Stimulated activated CD8-positive, alpha-beta memory T cell treated with anti-CD3 and anti-CD28 coated beads, Interleukin-7, amount 100 ng/mL, for 1 hour (primary cell): ENCODE measurements at places on chromosomes 1 and 21.

GRCh38 chr1:175810305-175810704, 66.9 kb upstream of the TNR start:
- DNase-seq = no peak

- DNase-seq = no peak
Observed at GRCh38 chr1:112508278-112509004, at the start of gene WNT2B. WNT2B (plus strand) TSS chr1:112508965; CDS start chr1:112509263, 298 bp downstream.

DNA sequence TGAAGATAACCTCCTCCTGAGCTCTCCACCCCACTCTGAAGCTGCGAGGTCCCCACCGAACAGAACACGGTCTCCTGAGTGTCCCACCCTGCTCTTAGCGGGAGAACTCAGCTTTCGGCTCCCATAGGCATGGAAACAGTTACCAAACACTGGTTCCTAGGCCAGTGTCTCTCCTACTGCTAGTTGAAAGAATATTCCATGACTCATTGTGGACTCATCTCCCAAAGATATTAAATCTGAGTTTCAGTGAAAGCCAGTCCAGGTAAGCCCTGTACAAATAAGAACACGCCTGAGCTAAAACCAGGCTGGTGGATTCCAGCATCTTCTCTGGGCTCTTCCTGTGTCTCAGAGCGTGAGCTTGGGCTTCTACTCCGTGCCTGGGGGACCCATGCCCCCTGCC, 107.5 kb upstream of the CLDN14 start:
- no peak for DNase-seq

GRCh38 chr1:246724731-246725095, 504 bp downstream of the SCCPDH start:
- DNase-seq = no peak

DNA sequence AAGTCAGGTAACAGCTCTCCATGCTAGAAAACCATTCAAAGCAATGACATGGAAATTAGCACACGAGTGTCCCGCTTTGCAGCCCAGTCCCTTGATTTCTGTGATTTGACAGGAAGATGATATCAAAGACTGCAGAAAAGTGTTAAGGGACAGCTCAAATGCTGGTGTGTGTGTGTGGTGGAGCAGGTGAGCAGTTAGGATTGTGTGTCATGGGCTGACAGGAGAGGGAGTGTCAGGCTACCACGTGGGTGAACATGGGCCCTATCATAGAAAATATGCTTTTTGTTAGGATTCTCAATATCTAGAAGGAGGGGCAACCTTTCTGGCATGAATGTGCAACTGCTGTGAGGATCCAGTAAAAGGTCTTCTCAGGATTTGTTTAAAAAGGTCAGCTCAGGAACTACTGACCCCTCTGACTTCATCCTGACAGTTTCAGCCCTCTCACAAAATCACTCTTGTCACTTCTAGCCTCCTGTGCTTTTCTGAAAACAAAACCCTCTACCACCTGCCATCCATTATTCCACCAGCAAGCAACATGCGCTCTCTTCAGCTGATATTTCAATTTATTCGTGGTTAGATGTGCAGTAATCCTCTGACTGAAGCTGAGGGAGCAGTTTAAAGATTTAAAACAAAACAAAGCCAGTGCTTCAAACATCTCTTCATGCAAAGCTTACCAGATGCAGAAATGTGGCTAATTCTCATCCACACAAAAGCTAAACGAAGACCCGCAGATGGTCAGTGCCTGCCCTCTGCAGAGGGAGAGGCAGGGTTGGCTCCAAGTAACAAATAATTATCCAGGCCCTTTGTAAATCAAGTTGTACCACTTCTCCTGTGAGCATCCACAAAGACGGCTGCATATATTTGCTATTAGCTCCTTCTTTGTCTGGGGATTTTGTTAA, 397.9 kb downstream of the PTBP2 start:
- no peak for DNase-seq

DNA sequence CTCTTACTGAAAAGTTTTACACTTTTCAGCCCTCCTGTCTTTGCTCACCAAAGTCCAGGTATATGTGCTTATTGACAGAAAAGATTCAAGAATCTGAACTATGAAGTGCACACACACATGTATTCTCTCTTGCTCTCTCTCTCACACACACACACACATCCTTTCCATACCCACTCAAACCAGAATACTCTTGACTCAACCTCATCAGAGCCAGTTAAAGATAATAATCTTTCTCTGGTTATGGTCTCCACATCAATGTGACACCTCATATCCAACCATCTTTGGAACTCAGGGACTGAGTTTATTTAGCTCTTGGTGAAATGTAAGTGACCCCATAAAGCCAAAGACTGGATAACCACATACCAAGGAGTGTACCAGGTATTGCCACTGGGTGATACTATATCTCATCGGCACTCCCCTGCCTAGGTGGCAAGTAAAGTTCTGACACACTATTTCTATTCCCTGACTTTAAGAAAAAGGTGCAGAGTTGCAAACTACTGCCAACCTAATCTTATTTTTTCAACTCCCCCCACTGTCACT, 24.9 kb upstream of the RGS8 start:
- no peak for DNase-seq

DNA sequence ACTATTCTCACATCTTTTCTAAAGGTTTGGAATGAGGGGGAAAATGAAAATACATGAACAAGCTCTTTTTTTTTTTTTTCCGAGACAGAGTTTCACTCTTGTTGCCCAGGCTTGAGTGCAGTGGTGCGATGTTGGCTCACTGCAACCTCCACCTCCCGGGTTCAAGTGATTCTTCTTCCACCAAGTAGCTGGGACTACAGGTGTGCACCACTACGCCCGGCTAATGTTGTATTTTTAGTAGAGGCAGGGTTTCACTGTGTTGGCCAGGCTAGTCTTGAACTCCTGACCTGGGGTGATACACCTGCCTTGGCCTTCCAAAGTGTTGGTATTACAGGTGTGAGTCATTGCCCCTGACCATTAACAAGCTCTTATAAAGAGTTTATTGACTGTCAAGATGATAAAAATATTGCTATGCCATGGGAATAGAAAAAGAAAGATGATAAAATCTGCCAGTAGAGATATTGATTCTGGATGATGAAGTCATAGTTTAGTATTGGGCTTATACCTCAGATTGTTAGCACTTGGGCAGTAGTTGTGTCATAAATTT, 36.6 kb downstream of the INKA2 start:
- DNase-seq = no peak

DNA sequence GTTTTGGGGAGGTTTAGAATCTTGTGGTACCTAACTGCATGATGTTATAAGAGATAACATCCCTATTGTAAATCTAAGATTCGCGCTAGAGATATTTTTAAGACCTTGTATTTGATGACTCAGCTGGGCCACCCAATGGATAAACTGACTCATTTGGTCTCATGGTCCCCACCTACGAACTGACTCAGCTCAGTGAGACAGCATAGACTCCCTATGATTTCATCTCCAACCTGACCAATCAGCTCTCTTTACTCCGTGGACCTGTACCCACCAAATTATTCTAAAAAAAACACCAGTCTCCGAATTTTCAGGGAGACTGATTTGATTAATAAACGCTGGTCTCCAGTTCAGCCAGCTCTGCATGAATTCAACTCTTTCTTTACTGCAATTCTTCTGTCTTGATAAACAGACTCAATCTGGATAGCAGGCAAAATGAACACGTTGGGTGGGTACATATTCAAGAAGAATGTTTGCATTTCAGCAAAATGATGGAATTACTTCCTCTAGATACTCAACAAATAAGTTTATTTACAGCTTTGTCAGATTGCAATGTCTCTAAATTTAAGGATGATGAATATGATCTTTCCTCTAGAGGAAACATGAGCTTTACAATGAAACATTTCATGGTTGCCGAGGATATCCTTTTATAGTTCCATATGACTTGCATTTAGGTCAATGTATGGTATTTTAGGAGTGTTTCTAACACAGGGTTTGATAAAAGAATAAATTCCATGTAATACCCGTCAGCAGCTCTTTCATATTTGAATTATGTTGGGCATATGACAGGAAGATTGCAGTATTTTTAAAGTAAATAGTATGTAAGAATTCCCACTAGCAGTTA, 516.6 kb upstream of the RGS18 start:
- DNase-seq = no peak
